ENCODE measurements at places on chromosomes 2 and 18.
A peak's percentile ranks its signal among the peaks of the same experiment; 100 is the strongest.

- no peak for DNase-seq
Observed at GRCh38 chr2:132403146-132403545, 13.5 kb upstream of the GPR39 start.

DNA sequence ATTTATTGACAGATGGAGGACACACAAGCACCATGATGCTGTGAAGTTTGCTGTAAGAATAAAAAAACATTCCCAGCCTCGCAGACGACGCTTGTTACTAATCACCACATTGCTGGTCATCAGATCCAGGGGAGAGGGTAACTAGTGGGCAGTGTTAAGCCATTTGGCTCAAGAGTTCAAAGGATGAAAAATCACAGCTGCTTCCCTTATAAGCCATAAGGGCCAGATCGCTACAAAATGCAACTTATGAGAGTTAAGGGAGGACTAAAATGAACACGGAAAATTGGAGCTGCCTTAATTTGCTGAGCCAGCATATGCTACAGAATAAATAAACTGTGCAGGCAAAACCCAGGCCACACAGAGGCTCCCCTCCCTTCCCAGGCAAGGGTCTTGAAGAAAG, 522.6 kb downstream of the TDRD15 start:
- DNase-seq: no peak

- no peak for DNase-seq
Observed at GRCh38 chr18:79302120-79302519, 93.6 kb upstream of the NFATC1 start.

DNA sequence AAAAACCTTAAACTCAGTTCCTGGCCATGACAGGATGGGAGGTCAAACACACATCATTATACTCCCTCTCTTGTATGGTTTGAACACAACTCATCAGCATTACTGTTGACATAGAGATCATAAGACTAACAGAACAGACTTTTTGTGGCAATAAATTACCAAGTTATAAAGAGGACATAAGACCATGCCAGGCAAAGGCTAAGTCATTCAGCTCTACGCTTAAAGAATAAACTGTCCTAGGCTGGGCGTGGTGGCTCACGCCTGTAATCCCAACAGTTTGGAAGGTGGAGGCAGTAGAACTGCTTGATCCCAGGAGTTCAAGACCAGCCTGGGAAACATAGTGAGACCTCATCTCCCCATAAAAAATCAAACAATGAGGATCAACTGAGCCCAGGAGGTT, 16.4 kb downstream of the NLRC4 start:
- no peak for DNase-seq

- DNase-seq: peak; percentile 75
Observed at GRCh38 chr2:73920577-73921545, 5.8 kb upstream of the DGUOK start.

DNA sequence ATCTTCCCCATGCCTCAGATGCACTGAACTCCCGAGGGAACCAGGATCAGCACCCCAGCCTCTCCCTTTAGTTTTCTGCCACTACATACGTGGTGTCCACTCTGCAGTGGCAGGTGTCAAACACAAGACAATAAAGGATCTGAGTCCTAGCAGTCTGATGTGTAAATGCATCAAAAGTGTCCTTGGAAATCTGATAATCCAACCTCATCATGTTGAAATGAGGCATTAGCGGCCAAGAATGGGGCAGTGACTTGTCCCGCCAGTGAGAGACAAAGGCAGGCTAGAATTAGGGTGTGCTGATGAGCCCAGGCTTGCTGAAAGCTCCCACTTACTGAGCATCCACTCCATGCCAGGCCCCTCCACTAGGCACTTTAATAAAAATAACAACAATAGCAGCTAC, 52.9 kb downstream of the EN1 start:
- no peak for DNase-seq

- no peak for DNase-seq
Observed at GRCh38 chr2:138490673-138491494, 10.7 kb upstream of the SPOPL start.

DNA sequence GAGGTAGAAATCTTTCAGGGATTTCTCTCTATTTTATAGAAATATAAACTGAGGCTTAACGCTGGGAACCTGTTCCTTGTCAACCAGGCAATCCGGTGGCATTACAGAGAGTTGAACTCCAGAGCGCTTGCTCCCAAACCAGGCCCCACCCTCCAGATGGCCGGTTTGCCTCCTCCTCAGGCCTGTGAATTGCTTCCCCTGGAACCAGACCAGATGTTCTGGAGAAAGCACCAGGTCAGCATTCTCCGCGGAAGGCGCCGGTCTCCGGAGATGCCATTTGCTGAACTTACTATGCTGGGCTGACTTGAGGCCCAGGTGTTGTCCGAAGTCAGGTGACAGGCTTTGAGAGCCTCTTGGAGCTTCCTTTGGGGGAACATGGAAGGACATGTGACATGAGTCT, 17.2 kb downstream of the TNP1 start:
- DNase-seq: no peak

GRCh38 chr2:86788881-86789686, 1.6 kb downstream of the CD8A start:
- peak; percentile 71 for DNase-seq

DNA sequence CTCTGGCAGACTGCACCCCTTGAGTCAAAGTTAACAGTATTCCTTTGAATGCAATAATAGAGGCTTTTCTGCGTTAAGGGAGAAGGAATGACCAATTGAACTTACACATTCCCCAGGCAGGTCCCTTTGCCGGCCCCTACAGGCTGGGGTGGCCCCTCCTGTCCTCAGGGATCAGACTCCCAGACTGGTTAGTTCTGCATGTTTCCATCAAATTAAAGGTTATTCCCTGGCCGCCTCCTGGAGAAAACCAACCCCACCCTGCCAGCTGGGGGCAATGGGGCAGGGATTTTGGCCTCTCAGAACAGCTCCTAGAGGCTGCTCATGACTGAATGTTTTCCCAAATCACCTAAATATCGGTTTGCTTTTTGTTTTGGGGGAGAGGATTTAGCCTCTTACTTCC, 199.6 kb downstream of the MGAT5 start:
- DNase-seq: no peak

GRCh38 chr2:165697748-165698443, 96.2 kb downstream of the GALNT3 start:
- no peak for DNase-seq

DNA sequence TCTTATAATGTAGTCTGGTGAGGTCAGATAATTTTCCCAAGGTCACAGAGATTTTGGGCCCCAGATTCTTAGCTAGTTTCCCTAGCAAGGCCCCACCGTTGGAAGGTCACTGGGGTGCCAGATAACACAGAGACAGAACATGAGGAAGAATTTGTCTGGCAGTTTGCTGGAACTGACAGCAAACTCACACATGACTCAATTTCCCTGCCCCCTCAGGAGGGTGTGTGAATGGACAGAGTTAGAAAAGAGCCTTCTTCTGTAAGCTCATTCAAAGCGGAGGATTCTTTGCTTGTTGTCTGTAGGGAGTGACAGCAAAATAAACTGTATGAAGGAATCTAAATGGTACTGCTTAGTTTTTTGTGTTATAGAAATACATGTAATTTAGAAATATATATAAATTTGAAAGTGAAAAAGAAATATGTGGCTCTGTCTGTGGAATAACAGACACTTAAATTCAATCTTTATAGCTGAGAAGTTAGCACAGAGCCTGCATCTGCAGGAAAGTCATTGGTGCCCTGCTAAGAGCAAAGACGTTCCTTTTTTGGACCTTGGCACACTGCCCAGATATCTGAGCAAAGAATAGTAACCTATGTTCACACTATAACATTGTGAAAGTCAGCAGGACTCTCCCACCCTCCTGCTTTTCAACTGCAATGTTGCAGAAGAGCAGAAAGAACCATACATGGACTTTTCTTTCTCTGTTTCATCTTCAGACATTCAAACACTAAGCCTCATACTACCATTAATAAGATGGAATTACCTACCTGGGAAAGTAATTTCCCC, 2.1 kb downstream of the MDH1 start:
- DNase-seq: no peak

GRCh38 chr2:204586444-204587180, 41.3 kb downstream of the PARD3B start:
- no peak for DNase-seq

DNA sequence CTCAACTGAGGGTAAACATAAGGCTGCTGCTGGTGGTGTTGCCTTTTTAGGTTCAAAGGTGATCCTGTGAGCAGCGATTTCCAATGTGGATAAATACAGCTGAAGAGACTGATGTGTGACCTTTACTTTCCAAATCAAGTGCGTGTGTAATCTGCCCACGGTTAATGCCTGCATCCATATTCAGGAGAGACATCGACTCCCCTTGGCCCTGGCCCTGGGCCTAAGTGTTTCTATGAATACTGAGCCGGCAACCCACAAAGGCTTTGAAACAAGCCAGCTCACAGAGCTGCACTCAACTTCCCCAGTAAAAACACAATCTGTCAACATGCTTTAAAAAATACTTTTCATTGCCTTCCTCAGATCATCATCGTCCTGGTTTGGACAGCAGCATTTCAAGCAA, 1026.6 kb downstream of the TMEM182 start:
- no peak for DNase-seq

DNA sequence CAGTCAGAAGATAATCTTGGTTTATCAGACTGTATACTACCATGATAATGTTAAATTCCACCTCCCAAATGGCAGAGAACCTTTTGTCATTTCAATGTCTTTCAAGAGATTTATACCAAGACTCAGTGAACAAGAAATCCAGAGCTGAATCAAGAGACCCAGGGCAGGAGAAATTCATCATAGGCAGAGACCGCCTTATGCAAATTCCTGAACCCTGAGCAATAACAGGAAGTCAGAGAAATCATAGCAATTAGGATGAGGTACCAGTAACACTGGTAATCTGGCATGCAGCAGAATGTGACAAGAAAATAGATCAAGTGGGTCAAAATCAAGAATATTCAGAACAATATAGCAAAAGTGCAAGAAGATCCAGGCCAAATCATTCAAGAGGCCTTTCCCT, 412.4 kb upstream of the LRATD1 start:
- DNase-seq: no peak

GRCh38 chr18:31819106-31819924, 58.6 kb upstream of the SLC25A52 start:
- DNase-seq: no peak

- no peak for DNase-seq
Observed at GRCh38 chr2:145066856-145067548, 547.1 kb upstream of the ZEB2 start.

GRCh38 chr2:35114765-35115164, 1240.8 kb upstream of the CRIM1 start:
- DNase-seq: no peak

DNA sequence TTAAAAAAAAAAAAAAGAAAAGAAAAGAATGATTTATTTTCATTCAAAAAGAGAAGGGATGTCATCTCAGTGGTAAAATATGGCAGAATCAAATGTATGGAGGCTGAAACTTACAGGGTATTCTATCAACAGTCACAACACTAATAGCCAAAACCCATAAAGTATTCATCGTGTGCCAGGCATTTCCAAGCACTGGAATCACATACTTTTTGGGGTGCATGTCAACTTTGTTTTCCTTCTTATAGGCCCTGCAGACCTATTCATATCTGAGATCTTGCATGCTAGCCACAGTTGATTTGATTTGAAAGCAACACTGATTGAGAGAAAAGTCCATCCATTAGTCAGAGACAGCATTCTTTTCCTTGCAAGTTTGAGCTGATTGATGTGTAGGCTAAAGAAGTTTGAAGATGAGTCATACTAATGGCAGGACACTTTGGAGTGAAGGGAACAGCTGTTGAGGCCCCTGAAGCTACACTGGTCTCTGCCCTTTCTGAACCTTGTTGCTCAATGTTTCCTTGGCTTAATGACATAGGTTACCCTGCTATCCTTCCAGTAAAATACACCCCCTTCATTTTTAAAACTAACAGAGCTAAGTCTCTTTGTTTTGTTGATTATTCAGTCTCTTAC, 22.0 kb downstream of the KATNAL2 start:
- no peak for DNase-seq

DNA sequence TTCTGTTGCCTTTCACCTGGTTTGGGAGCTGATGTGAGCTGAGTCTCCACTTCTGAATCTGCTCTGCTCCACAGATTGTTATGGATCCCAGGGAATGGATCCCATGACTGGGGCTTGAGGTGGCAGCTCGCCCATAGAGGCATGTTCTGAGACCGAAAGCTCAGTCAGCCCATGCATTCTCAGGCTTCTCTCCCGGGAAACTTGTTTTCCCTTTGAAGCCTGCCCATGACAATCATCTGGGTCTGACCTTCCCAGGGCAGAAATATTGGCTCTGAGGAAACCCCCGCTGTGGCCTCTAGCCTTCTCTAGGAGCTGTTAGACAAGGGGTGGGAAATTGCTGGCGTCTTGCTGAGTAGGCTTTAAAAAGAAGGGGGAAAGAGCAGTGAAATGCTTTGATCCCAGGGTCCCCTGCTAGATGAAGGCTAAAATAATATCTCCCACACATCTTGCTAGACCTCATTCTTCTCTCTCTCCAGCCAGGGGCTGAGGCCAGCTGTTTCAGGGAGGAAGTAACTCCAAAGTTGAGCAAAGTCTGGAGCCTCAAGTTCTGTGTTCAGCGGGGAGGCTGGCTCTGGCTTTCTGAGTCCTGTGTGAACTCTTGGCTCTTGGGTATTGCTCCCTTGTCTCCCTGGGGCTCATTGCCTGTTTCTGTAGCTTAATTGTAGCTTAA, 2.0 kb downstream of the VAMP8 start:
- DNase-seq: no peak

GRCh38 chr18:43847164-43848091, 570.1 kb upstream of the SYT4 start:
- no peak for DNase-seq

- no peak for DNase-seq
Observed at GRCh38 chr2:170764880-170765261, 5.3 kb upstream of the ERICH2 start.

GRCh38 chr18:44258576-44258975, 422.1 kb upstream of the SETBP1 start:
- DNase-seq: no peak
